ENCODE measurements at places on chromosomes 12 and 14. TPM values are rescaled to one million over a fixed set of nuclear protein-coding genes. Genes with fewer than 3 reads are reported as not detected.

CCND2 gene
- 2.5 TPM for total RNA-seq

EEF1AKMT3 gene
- total RNA-seq: 8.8 TPM

SPIC gene
- not detected for total RNA-seq

HCAR1 gene
- total RNA-seq: 1.1 TPM

ADAMTS20 gene
- total RNA-seq: not detected

PTGER2 gene
- total RNA-seq: 3.3 TPM

LYZ gene
- total RNA-seq: 8.3 TPM

RNU7-1 gene
- not detected for total RNA-seq

COCH gene
- total RNA-seq: 0.29 TPM

OVCH1 gene
- under 0.01 TPM for total RNA-seq

KRT82 gene
- not detected for total RNA-seq

TDRD9 gene
- 1.1 TPM for total RNA-seq

LHX5 gene
- not detected for total RNA-seq

PPP4R3A gene
- total RNA-seq: 43.4 TPM

FAR2 gene
- total RNA-seq: 10.5 TPM

MANSC1 gene
- 4.7 TPM for total RNA-seq

DNA sequence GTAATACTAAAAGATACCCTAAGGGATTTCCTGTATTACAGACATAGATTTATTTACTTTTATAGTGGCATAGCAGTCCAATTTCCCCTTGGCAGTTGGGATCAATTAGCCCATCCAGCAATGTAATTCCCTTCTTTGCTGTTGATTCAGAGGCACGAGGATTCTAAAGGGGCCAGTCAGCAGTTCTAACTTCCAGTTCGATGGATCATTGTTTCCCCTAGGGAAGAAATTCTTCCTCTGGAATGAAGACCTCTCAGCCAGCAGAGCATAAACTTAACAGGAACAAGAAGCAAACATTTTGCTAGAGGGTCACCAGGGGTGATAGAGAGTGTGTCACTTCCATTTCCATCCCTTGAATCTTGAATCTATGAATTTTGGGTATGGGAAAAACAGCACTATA lies 395.7 kb upstream of the NOVA1 start:
- no peak for DNase-seq

- DNase-seq: peak; percentile 44
Observed at GRCh38 chr12:84807249-84807648, 105.3 kb downstream of the SLC6A15 start.

GRCh38 chr14:45793081-45793480 lies 540.1 kb upstream of the MIS18BP1 start:
- no peak for DNase-seq

GRCh38 chr14:93629643-93630042 lies 158.6 kb downstream of the PRIMA1 start:
- DNase-seq: no peak

- DNase-seq: no peak
Observed at GRCh38 chr12:28446031-28446430, 255.8 kb downstream of the CCDC91 start.

DNA sequence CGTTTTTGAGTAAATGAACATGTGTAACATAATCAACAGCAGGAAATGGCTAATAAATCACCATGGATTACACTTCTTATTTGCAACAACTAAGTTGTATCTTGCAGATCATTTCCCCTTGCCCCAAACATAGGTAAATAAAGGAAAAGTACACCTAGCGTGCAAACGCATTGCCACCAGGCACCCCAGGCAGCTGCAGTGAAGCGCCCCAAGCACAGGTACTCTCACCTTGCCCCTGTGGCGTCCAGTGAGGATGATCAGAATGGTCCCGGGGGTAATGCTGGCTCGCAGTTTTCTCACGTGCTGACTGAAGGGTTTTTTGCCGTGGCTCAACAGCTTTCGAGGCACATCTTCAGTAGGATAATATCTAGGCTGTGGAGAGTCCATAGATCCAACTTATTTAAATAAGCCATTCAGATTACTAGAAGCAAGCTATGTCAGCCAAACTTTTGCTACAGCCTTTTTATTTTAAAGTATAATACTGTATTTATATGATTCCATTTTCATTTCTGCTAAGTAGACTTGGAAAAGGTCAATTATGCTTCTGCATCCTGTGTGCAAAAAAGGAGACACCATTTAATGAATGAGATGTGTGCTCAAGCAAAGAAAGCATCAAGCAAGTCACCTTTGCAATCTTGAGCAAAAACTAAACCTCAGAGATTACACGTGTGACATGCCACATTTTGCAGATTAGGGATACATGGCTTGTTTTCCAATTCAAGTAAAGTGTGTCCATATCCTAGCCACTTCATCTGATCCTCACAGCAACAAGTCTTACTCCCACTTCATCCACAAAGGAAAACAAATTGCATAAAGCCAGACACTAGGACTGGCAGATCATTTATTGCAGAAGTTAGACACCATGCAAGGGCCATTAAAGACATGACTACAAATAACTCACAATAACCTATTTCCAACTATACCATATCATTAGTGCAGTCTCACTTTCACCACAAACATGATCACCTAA lies 2.6 kb downstream of the RPL6 start:
- DNase-seq: peak; percentile 19

DNA sequence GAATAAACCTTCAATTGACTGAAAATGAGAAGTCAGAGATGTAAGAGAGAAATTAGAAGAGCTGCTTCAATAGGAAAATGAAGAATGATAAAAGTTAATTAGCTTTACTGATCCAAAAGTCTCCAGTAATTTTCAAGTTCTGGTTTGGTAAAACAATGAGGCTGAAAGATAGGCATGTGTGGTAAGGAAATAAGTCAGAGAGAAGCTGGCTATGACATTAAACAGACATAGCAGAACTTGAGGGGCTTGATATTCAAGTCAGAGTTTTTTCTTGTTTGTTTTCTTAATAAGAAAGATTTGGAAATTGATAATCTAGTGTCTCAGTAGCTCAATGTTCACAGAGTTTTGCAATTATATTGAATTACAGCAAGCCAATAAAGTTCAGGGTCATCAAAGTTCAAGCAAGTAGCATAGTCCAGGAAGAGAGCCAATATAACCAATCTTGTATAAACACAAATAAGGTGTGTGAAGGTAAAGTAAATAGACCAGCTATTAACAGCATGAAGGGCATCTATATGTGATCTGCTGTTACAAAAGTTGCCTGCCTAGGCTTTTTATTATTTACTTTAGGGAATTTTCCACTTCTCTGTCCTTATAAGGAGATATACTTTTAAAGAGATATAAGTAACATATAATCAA lies 1111.5 kb downstream of the TRHDE start:
- no peak for DNase-seq

GRCh38 chr14:100408350-100409002 lies 85.3 kb downstream of the SLC25A47 start:
- DNase-seq: peak; percentile 94

GRCh38 chr12:127063339-127064072 lies 1203.5 kb upstream of the TMEM132C start:
- peak; percentile 32 for DNase-seq

GRCh38 chr14:22418631-22419030 lies 170.4 kb downstream of the DAD1 start:
- no peak for DNase-seq

- peak; percentile 81 for DNase-seq
Observed at GRCh38 chr14:99744873-99745224, 48.4 kb upstream of the EML1 start.

GRCh38 chr14:104001003-104001402 lies 58.7 kb upstream of the RD3L start:
- no peak for DNase-seq

- DNase-seq: no peak
Observed at GRCh38 chr12:77882709-77883108, 52.0 kb downstream of the NAV3 start.

DNA sequence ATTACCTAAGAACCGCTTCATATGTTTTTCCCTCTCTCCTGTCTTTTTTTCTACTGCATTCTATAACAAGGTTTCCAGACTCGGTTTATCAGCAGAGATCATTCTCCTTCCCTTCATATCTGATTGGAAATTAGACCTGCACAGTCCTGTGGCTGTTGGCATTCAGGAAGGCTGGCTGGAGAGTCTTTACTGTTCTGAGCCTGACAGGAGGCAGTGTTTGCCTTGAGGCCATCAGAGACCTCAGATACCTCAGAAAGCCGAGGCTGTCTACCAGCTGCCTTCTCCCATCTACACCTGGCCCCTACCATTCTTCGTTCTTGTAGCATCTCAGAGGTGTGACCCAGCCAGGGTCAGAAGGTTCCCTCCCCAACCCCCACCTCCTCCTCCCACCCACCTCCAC lies 182.0 kb downstream of the CAND1 start:
- DNase-seq: no peak

- no peak for DNase-seq
Observed at GRCh38 chr12:84435682-84436081, 476.9 kb downstream of the SLC6A15 start.

DNA sequence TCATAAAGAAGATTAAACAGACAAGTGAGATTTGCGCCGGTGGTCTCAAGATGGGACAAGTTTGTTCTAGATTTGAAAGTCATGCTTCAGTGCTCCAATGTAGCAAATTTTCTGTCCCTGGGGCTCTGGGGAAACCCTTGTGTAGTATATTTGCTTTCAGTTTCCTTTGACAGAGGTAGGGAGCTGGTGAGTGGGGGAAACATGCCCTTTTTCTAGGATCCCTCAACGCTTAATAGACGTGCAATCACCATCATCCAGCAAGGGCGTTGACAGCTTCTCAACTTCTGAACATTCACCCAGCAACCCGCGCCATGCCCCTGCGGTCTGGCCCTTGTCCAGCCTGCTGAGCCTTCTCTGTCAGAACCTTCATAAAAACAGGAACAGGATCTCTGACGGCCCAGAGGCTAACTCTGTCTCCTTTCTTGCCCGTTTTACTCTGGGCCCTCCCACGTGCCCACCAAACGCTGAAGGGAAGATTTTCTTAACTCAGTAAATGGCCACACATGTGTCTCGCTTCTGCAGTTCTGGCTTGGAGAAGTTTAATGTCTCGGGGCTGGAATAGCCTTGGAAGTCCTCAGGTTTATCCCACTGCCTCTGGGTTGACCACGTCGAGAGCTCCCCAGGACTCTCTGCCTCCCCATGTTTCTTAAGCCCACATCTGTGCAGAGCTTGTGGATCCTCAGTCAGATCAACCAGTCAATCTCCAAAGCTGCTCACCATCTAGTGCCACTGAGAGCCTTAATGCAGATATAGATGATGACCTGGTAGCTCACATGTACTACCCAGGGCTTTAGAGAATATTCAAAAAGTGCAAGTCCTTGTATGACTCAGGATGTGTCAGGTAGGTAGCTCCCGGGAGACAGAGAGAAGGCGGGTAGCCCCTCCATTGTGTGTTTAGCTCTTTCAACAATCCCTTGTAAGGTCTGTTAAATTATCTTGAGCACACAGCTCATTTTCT lies 58.1 kb upstream of the CCND2 start:
- no peak for DNase-seq

- no peak for DNase-seq
Observed at GRCh38 chr12:8823565-8824300, 1.3 kb downstream of the A2ML1 start.

GRCh38 chr14:103160321-103161053 lies 37.2 kb downstream of the TNFAIP2 start:
- no peak for DNase-seq

GRCh38 chr14:20630340-20631022 lies 11.0 kb downstream of the OR6S1 start:
- no peak for DNase-seq

GRCh38 chr14:68444449-68445168 lies 348.3 kb downstream of the ZFP36L1 start:
- no peak for DNase-seq

- DNase-seq: no peak
Observed at GRCh38 chr14:87131879-87132278, 861.1 kb downstream of the GALC start.

- DNase-seq: no peak
Observed at GRCh38 chr14:90450667-90451066, 53.8 kb downstream of the CALM1 start.

DNA sequence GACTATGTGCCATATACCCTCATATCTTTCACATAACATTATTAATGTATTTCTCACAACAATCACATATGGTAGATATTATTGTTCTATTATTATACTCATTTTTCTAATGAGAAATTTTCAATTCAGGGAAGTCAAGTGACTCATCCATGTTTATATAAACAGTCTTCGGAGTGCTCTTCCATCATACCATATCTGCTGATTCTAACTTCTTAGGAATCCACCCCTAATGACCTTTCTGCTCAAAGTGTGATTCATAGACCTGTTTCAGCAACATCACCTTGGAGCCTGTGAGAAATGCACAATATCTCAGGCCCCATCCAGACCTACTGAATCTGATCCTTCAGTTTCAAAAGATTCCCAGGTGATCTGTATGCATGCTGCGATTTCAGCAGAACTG lies 39.8 kb upstream of the OVCH1 start:
- DNase-seq: no peak

GRCh38 chr12:106097011-106097410 lies 41.7 kb downstream of the NUAK1 start:
- no peak for DNase-seq

DNA sequence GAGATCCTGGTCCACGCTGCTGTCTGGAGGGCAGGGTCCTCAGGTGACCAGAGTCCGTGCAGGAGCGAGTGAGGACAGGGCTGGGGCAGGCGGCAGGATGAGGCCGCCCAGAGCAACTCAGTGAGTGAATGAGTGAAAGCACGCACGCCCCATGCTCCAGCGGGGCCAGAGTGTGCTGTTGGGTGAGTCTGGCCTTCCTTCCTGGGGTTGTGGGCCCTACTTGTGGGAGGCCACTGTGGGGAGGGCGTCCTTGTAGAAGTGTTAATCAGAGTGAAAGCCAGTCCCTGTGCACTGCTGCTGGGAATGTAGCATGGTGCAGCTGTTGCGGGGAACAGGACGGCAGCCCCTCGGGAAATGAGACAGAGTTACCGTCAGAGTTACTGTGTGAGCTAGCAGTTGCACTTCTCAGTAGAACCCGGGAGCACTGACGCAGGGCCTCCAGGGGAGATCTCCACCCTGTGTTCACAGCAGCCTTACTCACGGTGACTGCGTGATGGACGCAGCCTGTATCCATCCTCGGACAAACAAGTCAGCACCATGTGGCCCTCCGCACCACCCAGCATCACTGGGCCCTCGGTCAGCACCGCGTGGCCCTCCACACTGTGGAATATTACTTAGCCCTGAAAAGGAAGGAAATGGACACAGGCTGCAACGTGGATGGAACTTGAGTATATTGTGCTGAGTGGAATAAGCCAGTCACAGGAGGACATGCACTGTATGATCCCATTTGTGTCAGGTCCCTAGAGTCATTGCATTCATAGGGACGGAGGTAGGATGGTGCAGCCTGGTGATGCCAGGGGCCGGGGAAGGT lies 22.1 kb downstream of the PACS2 start:
- DNase-seq: no peak

Measured in osteoblast (primary cell).